Hair follicle dermal papilla cell (primary cell): ENCODE measurements at places on chromosomes 4 and X. TPM values are rescaled to one million over a fixed set of nuclear protein-coding genes. Genes with fewer than 3 reads are reported as not detected.

CXCL10 gene
- total RNA-seq, result 0.16 and 0.36 TPM in 2 replicates

CENPI gene
- 6.0 and 6.1 TPM in 2 replicates for total RNA-seq

PGRMC1 gene
- total RNA-seq, result 524 and 608 TPM in 2 replicates

SLC10A4 gene
- total RNA-seq, result not detected in 2 replicates

HAUS3 gene
- total RNA-seq, result 7.7 and 10.7 TPM in 2 replicates

CHM gene
- 35.9 and 37.0 TPM in 2 replicates for total RNA-seq

ATP1B4 gene
- total RNA-seq, result not detected in 2 replicates

ACE2 gene
- total RNA-seq, result not detected in 2 replicates
